ENCODE measurements at places on chromosomes 1 and 21. TPM values are rescaled to one million over a fixed set of nuclear protein-coding genes. Genes with fewer than 3 reads are reported as not detected.

The BTBD19 gene
- 6.9 TPM for total RNA-seq

- H3K27ac ChIP-seq = no peak overlapping the region
- DNase-seq = no peak
- H3K4me1 ChIP-seq = no peaks in the 10 kb centered on the region
- H3K4me3 ChIP-seq = no peak overlapping the region
- no peaks in the 10 kb centered on the region for H3K36me3 ChIP-seq
Observed at GRCh38 chr1:60937720-60938119, 144.6 kb upstream of the NFIA start.

The TRIM46 gene
- not detected for total RNA-seq

GRCh38 chr1:57637155-57637554 is 213.3 kb upstream of the DAB1 start:
- no peaks in the 10 kb centered on the region for H3K27me3 ChIP-seq
- no peak overlapping the region for H3K4me3 ChIP-seq
- H3K4me1 ChIP-seq = no peaks in the 10 kb centered on the region

The SLC45A1 gene
- total RNA-seq = 3.6 TPM

The ASAP3 gene
- 54.9 TPM for total RNA-seq

The CCDC30 gene
- total RNA-seq = 14.0 TPM

All from breast epithelium (tissue), 4 donors.